Right lobe of liver (tissue), 6 donors: ENCODE measurements at places on chromosomes 3 and 15.

DNA sequence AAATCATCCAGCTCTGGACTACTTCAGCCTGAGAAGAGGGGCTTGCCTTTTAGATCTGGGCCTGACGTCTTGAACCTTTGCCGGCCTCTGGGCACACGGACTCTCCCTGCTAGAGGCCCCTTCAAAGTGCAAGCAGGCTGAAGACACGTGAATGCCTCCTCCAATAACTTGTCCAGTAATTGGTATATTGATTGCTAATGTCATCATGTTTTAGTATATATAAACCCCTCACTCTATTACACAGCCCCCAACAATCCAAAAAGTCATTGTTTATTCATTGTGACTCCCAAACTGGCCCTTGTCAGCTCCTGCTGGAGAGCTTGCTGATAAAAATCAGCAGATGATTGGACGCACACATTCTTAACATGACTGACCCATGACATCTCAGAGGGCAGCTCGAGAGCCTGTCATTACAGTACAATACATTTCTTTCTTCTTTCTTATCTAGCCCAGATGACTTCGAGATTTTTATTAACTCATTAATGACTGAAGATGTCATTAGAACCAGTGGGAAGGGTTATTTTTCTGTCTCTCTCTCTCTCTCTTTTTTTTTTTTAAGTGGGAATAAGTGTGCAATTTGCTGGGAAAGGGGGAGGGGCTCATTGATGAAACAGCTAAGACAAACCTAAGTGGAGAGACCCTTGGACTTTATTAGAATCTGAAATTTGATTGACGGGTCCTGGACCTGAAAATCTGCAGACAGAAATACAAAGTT is 65.5 kb upstream of the NR2F2 start:
- no peak for DNase-seq

- no peak for DNase-seq
Measured at GRCh38 chr3:189500798-189501495, 130.2 kb upstream of the TP63 start.

DNA sequence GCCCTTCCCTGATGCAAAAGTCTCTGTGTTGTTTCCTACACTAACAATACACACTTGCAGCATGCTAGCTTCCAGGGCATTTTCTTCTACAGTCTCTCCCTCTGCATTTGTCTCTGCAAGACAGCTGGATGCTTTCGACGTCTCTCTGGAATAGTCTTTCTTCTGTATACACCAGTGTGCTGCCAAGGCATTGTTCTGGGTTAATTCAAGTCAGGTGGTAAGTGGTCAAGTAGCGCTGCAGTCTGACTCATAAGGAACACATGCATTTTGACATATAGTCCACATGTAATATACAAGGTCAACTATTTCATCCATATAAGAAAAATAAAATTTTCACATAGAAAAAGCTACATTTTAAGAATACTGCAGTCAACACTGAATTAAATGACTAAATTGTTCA is 92.7 kb downstream of the MYLK start:
- DNase-seq = no peak

DNA sequence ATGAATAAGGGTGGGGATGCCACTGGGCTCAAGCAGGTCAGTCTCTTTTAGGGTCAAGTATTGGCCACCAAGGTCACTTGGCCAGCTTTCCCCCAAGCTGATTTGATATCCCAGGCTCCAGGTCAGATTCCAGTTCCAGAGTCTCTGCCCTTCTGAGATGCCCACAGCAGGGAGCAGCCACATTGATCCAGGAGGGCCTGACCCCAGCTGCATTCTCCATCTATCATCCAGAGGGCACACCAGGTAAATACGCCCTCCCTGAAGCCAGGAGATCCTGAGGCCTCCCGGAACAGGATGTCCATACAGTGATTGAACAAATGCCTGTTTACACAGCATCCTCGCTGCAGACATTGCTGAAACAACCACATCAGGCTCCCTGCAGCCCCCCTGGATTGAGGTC is 264.6 kb upstream of the TLE3 start:
- no peak for DNase-seq

GRCh38 chr3:170598091-170598502 is 12.2 kb upstream of the SLC7A14 start:
- DNase-seq = no peak

DNA sequence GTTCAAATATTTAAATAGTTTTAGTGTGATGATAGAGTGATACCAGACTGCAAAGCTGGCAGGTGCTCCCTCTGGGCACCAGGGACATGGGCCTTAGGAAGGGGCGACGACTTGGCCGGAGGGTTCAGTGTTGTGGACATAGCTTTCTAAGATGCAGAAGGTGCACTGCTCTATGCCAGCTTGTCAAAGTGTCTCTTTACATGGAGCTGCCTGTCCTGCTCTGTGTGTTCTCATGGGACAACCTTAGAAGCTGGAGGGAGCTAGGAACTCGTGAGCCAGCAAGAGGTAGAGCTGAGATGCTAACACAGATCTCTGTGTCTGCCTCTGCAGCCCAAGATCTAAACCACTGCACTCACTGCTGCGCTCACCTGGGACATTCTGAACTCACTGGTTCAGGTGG is 77.8 kb downstream of the SENP2 start:
- no peak for DNase-seq

GRCh38 chr15:39061952-39062464 is 497.4 kb upstream of the RASGRP1 start:
- DNase-seq = no peak

DNA sequence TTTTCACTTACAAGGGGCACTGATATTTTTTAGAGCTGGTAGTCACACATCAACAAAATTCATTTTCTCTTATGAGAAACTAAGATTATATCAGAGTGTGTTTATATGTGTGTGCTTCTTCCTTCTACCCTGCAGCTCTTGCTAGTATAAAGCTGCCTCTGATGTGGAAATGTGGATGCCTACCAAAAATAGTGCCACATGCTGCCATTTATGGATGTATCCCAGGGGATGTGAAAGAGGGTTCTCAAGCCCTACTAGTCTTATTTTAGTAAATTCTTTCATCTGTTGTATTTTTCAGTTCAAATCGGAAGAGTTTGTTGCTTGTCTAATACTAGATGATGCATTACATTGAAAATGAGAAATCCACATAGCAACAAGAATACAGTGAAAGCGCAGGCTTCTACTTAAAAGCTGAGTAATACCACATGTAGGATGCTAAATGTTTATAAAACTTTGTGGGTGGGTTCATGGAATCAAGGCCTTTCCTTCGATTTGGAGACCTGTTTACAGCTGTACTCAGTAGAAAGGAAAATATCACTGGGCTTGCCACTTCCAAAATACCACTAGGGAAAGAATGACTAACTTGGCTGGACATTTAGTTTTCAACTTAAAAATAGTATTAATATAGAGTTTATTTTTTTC is 399.2 kb downstream of the EPHA3 start:
- DNase-seq = no peak

- DNase-seq = peak; percentile 49
Measured at GRCh38 chr3:42300013-42300412, 34.0 kb upstream of the CCK start.

DNA sequence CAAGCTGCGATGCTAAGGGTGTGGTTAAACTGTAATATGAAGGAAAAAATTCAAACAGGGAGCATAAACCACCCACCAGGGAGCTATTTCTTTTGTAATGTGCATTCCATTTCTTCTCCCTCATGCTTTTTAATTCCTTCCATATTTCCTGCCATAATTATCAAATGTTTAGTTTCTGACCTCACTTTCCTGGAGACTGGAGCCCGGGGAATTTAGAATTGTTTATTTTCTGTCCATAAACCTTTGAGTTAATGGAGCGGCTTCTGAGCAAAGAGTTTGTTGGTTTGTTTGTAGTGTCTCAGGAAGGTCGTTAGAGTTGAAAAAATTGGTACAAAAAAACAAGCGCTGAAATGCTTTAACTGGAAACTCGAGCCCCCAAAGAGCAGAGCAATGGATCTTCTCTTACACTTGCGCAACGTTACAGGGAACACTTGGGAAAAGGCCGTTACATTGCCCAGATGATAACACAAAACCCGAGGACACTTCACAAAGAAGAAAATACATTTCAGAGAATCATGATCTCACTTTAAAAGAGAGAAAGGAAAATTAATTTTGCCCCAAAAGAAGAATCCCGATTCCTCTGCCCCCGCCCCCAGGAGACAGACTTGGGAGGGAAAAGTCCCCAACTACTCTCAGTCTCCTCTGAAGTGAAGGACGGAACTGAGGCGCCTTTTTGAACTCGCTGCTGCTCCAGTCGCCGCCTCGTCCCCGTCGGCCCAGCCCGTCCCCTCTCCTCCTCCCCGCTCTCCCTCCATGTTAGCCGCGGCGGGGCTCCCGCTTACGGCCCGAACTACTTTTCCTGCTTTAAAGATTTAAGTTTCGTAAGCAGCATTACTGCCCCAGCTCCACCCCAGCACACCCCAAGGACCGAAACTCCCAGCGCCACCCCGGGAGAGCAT is 842 bp downstream of the FSTL1 start:
- DNase-seq = no peak

DNA sequence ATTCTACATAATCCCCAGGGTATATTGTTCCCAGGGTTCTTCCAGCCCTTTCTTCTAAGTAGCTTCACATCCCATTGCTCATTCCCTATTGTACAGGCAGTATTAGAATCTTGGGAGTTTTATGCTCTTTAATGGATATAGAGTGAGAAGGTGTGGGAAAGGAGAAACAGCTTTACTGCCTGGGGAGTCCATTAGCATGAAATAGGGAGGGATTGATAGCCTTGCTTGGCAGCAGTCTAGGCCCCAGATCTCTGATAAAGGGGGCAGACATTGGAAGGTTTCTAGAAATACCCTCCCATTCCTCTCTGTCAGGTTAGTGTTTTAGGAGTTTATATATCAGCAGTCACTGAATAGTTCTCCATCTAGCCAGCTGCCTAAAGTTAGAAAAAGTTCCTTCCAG is 334.3 kb downstream of the UNC13C start:
- DNase-seq = no peak

DNA sequence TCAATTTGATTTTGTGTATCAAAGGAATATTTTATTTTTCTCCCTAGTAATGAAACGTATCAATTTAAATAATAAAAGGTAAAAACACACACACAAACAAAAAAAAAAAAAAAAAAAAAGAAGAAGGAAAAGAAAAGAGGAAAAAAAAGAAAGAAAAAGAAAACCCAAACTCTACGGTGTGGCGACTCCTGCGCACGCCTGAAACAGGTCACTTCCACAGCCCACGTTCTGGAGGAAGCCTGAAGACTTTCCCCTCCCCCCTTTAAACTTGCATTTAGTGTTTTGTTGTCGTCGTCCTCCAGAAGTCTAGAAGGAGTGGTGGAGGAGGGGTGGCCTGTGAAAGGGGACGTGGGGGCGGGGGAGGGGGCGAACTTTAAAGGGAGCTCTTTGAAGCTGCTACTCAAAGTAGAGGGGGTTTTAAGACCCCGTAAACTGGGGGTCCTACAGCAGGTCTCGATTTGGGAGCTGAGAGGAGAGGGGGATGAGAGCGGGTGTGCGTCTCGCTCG is 2.3 kb upstream of the TLE3 start:
- DNase-seq = no peak

GRCh38 chr3:15319575-15319974 is 12.8 kb downstream of the SH3BP5 start:
- DNase-seq = no peak

DNA sequence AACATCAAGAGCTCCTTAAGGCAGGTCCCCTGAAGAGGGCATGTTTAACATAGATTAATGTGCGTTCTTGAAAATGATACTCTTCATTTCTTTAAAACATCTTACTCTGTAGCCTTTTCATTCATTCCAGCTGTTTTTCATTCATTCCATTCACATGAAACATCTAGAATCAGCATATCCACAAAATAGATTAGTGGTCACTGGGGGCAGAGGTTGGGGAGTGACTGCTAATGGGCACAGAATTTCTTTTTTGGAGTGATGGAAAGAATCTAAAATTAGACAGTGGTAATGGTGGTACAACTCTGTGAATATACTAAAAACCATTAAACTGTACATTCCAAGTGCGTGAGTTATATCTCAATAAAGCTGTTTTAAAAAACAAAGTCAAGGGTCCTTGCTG is 15.4 kb upstream of the CXCR6 start:
- DNase-seq = no peak

- DNase-seq = no peak
Measured at GRCh38 chr3:184669578-184669977, 42.3 kb downstream of the MAGEF1 start.

GRCh38 chr15:34154725-34155204 is 52.9 kb downstream of the PGBD4 start:
- DNase-seq = no peak

DNA sequence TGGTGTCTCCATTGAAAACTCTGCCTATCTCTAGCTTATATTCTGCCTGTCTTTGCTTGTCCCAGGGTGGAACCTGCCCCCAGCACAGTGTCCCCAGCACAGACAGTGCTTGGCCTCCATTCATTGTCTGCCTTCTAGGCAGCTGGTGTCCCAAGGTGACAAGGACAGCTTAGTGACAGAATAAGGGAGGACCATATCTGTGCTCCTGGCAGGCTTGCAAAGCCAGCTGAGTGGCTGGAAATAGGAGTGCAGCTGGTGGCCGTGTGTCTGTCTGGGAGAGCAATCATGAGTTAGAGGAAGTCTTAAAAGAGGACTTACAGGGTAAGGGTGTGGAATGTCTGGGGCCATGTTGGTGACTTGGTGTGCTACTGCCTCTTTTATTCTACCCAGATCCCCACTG is 33.4 kb downstream of the SCN5A start:
- no peak for DNase-seq

- DNase-seq = no peak
Measured at GRCh38 chr3:57160765-57161538, 4.2 kb downstream of the IL17RD start.

GRCh38 chr3:189488241-189488767 is 142.9 kb upstream of the TP63 start:
- DNase-seq = no peak

- DNase-seq = no peak
Measured at GRCh38 chr15:81293728-81294515, 30.0 kb downstream of the STARD5 start.

DNA sequence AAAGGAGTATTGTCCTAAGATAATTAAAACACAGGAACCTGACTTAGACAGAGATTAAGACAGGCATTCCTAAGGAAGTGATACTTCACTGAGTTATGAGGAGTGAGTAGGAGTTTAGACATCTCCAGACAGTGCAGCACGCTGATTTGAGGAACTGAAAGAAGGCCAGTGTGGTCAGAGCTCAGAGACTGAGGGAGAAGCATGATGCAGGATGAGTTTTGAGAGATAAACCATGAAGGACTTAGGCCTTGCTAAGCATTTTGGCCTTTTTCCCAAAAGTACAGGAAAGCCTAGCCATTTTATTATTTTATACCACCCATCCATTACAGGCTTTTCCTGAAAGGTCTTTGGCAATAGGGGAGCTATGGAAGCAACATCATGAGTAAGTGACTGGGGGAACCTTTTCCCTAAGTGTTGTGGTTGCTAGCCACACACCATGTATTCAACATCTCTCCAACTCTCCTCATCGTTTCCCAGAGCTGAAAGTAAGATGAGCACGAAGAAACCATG is 375.6 kb upstream of the TPRG1 start:
- DNase-seq = no peak
